Stimulated activated CD4-positive, alpha-beta T cell treated with anti-CD3 and anti-CD28 coated beads, Interleukin-1b, Interleukin-23, amount 100 ng/mL, for 1 hour (primary cell): ENCODE measurements at places on chromosomes 1 and 21.

GRCh38 chr1:245079021-245079609 lies 75.7 kb upstream of the KIF26B start:
- DNase-seq = no peak

DNA sequence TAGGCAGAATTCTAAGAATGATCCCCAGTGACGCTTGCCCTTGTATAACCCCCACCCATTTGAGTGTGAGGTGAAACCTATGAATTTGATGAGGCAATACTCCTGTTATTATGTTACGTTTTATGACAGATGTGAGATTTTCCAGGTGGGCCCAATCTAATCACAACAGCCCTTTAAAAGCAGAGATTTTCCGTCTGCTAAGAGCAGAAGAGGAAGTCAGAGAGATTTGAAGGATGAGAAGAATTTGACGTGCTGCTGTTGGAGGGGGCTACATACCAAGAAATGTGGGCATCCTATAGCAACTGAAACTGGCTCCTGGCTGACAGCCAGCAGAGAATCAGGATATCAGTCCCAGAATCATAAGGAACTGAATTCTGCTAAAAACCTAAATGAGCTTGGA lies 2.4 kb upstream of the SLC19A2 start:
- DNase-seq = no peak

DNA sequence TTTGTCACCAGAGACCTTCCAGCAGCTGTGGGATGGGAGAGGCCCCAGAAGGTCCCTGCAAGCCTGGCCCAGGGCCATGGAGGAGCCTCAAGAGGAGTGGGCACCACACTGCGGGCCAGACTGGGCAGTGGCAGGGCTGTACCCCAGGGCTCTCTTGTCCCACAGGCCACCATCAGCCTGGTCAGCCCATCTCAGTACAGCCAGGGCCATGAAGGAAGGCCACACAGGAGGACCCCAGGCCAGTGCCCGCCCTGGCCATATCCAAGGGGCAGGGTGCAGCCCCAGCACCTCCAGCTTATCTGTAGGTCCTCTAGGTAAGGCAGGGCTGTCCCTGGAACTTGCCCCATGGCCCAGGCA lies 3.1 kb upstream of the GNB1 start:
- DNase-seq = no peak

DNA sequence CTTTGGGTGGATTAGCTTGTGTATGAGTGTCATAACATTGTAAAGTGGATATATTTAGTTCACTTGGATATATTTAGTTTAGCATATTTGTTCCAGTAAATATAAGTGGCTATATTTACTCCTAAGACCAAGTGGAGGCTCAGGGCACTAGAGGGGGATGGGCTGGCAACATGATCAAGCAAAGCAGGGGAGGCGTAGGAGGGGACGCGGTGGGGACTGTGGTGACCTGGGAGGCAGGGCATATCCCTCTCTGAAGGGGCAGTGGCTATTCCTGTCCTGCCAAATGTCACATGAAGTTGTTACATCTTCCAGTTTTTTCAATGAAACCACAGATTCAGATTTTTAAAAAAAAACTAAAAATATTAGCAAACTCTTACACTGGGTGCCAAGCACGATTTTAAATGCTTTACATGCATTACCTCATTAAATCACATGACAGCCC lies 51.9 kb upstream of the EDN2 start:
- no peak for DNase-seq

- no peak for DNase-seq
These were observed 87.8 kb downstream of the NMNAT2 start for GRCh38 chr1:183330335-183330734.

DNA sequence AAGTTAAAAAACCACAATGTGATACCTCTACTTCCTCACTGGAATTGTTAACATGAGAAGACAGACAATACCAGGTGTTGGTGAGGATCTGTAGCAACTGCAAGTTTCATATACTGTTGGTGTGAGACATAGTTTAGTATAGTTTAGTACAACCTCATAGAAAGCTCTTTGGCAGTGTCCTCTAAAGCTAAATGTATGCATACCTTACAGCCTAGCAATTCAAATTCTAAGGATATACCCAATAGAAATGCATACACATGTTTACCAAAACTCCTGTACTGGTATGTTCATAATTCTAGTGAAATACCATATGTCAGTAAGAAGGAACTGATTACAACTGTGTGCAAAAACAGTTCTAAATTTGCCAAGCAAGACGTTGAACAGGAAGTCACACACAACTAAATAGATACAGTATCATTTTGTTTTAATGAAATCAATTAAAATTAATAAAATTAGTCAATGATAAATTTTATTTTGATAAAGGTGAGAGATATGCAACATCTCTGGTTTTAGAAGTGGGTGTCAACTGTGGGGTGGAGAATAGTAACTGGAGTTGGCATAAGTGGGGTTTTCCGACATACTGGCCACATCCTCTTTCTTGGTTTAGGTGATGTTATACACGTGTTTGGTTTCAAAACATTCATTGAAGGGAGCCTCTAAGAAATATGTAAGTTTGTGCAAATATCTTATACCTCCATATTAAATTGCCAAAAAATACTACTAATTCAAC lies 450.7 kb downstream of the PTPRC start:
- no peak for DNase-seq

DNA sequence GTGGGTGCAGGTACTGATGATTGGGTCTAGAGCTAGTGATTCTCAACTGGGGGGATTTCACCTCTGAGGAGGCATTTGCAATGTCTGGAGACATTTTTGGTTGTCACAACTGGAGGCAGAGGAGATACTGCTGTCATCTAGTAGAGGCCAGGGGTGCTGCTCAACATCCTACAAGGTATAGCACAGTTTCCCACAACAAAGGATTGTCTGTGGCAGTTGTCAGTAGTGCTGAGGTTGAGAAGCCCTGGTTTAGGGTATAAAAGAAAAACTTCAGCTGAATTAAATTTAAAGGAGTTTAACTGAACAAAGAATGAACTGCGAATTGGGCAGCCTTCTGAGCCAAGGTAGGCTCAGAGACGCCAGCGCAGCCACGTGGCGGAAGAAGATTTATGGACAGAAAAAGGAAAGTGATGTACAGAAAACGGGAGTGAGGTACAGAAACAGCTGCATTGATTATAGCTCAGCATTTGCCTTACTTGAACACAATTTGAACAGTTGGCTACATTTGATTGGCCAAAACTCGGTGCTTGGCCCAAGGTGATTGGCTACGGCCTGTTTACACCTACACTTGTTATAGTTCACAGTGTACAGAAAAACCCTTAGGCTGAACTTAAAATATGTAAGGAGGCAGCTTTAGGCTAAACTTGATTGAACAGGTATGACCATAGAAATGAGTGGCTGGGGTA lies 40.4 kb downstream of the MPZL1 start:
- no peak for DNase-seq

- DNase-seq = no peak
These were observed 181.5 kb upstream of the ATP1B1 start for GRCh38 chr1:168924976-168925375.

GRCh38 chr1:11147197-11147770 lies 41.9 kb upstream of the ANGPTL7 start:
- DNase-seq = no peak

- DNase-seq = peak; percentile 65
These were observed 119.9 kb upstream of the JUN start for GRCh38 chr1:58903514-58904298.

- DNase-seq = no peak
These were observed 55.0 kb upstream of the PAX7 start for GRCh38 chr1:18575620-18576019.

GRCh38 chr1:231045286-231045685 lies 5.2 kb upstream of the FAM89A start:
- no peak for DNase-seq

GRCh38 chr1:159197561-159198557 lies 6.8 kb upstream of the ACKR1 start:
- DNase-seq = no peak

DNA sequence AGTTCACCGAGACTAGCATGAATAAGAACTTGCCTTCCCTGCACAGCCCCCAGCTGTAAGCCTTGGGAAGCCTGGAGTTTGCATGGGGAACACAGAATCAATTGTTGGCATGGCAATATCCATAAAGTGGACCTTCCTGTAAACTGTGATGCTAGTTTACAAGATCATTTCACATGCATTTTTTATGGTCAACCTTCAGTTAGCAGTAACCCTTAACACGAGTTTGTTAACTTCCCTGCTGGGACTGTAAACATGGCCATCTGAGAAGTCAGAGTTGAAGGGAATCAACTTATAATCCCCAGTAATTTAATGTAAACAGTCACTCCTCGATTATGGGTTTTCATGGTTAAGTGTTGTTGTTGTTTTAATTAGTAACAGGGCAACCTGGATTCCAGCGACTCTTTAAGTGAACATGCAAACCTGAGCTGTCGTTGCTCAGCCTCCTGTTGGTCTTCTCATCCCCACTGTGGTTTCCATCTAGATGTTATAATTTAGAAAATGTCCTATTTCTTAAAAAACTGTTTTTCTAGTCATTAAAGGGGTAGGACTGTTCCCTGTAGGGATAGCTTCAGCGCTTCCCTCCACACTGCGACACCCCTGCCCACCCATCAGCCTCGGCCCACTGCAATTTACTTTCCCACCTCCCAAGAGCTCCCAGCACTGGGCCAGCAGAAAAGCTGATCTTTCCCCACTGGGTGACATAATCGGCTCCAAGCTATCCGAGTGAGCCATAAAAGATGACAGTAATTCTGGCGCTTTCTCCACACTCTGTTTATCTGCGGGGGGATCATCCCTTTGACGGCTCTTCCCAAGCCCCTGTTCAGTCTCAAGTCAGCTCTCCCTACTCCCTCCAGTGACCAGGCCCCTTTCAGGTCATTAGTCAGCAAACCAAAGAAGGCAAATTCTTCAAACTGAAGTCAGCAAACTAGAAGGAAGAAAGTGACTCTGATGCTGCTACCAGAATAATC lies 107.6 kb upstream of the IPO9 start:
- DNase-seq = no peak

- no peak for DNase-seq
These were observed 491.5 kb downstream of the NUF2 start for GRCh38 chr1:163813251-163813650.

DNA sequence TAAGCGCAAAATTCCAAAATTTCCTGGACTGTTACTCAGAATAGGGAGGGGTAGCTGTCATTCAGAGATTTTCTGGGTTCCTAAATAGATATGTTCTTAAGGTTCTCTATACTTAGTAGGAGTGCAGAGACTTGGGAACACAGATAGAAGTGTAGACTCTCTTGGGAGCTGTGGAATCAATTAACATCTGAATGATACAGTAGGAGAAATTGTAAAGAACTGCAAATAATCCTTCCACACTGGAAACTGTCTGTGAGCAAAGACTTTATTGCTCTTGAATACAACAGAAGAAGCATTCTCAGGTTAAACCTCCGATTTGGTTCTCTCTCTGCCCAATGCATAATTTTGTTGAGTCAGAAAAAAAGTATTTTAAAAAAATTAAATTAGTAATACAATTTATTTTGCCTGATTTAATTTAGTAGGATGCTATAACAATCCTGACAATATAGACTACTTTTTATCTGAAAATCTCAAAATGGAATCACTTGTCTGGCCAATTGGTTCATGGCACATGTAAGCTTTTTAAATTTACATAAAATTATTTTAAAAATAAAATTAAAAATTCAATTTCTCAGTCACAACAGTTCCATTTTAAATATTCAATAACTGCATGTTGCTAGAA lies 1754.3 kb downstream of the PLA2G4A start:
- DNase-seq = no peak

- no peak for DNase-seq
These were observed 57.6 kb downstream of the ABCA4 start for GRCh38 chr1:94063379-94063778.

DNA sequence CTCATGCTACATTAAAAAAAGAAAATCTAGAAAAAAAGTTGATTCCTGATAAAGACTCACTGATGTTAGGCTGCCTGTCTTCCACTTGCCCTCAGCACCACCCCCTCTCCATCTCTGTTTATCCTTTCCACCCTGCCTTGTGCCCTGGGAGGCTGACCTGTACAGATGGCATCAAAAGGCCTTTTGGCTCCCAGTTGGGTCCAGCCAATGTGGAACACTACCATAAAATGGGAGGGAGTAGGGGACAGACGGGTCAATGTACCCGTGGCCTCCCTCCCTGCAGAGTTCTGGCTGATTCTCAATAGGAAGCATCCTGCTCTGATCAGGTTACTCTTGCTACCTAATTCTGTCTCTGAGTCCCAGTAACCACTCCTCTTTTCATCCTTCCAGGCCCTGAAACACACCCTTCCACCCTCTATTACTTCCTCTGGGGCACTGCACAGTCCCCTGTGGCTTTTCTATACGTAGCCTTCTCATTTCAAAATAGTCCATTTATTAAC lies 300.0 kb downstream of the HHIPL2 start:
- no peak for DNase-seq

GRCh38 chr1:67489643-67490042 lies 59.4 kb upstream of the SERBP1 start:
- no peak for DNase-seq

- DNase-seq = no peak
These were observed 26.1 kb upstream of the GPR153 start for GRCh38 chr1:6287029-6287428.

DNA sequence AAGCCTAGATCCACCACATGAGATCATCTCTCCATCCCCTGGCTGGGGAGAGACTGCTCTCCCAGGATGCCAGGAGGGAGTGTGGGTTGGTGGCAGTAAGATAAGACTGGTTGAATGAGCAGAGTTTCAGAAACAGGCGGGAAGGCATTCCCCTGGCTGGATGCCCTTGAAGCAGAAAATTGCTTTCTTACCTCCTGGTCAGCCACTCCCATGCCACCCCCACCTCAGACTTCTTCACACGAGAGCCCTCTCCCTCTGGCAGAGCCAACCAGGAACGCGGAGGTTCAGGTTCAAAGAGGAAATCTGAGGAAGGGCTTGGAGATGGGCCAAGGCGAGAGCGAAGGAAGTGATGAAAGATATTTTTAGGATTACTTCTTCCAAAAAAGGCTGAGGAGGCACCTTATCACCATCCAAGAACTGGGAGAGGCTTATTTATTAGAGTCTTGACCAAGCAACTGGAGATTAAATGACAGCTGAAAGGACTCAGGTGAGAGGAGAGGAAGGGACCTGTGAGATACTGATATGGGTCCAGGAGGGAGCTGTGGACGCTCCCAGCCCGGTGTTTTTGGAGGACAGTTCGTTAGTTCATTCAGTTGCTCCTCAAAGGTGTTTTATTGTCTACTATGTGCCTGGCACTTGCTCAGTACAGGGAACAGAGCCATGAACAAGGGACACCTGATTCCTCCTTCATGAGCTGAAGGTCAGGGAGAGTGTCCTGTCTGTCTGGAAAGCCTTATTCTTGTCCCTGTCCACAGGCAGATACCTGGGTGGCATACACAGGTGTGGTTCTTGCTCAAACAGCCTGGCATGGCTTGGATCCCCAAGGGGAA lies 18.9 kb upstream of the SLC26A9 start:
- no peak for DNase-seq

- DNase-seq = no peak
These were observed 117.0 kb downstream of the MAP3K21 start for GRCh38 chr1:233444484-233444883.

GRCh38 chr1:18211764-18212163 lies 104.2 kb downstream of the IGSF21 start:
- no peak for DNase-seq
